ENCODE measurements at places on chromosomes 7 and 10.
A peak's percentile ranks its signal among the peaks of the same experiment; 100 is the strongest.

DNA sequence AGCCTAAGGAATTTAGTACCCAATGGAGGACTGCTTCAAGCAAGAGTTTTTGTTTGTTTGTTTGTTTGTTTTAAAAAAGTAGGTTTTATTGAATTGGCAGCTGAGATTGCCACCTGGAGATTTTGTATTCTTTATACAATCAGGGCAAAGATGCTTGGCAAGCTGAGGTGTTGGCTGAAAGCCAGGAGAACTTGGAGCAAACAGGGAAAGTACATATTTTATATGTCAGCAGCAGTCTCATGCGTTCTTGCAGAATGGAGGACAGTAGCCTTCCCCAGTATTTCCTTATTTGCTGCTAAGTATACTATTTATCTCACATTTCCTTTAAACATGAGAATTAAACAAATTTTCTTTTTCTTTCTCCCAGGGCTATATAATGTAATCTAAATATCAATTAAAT, 22.6 kb upstream of the ICA1 start:
- DNase-seq: no peak

DNA sequence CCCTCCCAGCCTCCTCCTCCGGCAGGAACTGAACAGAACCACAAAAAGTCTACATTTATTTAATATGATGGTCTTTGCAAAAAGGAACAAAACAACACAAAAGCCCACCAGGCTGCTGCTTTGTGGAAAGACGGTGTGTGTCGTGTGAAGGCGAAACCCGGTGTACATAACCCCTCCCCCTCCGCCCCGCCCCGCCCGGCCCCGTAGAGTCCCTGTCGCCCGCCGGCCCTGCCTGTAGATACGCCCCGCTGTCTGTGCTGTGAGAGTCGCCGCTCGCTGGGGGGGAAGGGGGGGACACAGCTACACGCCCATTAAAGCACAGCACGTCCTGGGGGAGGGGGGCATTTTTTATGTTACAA, 83.3 kb downstream of the PAX2 start:
- DNase-seq: no peak

- no peak for DNase-seq
Observed at GRCh38 chr7:99476107-99476506, 3.4 kb downstream of the ZNF789 start.

- no peak for DNase-seq
Observed at GRCh38 chr7:91526404-91526803, 262.2 kb downstream of the FZD1 start.

- peak; percentile 48 for DNase-seq
Observed at GRCh38 chr10:14478604-14479003, 147.9 kb upstream of the FRMD4A start.

GRCh38 chr7:4085937-4086691, 596.0 kb upstream of the FOXK1 start:
- DNase-seq: no peak

DNA sequence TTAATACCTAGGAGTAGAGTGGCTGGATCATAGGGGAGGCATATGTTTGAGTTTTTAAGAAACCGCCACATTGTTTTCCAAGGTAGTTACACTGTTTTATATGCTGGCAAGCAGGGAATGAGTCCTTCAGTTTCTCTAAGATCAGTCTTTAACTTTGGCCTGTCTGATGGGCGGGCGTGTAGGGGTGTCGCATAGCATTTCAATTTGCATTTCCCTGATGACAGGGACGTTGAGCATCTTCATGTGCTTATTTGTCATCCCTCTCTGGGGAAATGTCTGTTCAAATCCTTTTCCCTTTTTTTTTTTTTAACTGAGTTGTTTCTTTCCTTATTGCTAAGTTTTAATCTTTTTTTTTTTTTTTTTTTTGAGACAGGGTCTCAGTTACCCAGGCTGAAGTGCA, 9.8 kb downstream of the MTG1 start:
- DNase-seq: no peak

- DNase-seq: peak; percentile 96
Observed at GRCh38 chr7:130960208-130960988, 226.4 kb upstream of the KLF14 start.

- peak; percentile 8 for DNase-seq
Observed at GRCh38 chr7:19491821-19492452, 216.9 kb downstream of the POLR1F start.

GRCh38 chr10:88759366-88760101, at the start of gene LIPN:
TSS of gene LIPN (plus strand) at chr10:88760020. CDS start at chr10:88761406, 1,386 bp downstream.
- DNase-seq: no peak

- no peak for DNase-seq
Observed at GRCh38 chr10:75208181-75208580, 2.4 kb upstream of the VDAC2 start.

DNA sequence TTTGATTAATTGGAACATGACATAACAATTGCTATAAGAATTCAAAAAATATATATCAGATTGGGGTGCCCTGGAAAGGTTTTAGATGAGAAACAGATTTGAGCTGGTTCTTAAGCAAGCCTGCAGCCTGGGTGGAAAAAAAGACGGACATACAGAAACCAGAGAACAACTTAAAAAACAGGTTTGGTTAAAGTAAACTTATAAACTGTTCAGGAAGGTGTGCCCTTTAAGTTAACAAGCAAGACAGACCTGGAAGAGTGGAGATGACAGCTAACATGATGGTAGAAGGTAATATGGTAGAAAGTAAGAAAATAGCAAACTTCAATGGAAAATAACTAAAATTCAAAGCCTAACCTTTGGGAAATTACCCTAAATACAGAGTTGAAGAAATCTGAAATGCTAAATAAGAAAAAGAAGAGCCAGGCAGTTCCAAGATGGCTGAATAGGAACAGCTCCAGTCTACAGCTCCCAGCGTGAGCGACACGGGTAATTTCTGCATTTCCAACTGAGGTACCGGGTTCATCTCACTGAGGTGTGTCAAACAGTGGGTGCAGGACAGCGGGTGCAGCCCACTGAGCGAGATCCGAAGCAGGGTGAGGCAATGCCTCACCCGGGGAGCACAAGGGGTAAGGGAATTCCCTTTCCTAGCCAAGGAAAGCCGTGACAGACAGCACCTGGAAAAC, 52.2 kb downstream of the CADPS2 start:
- DNase-seq: no peak

GRCh38 chr7:8285155-8285554, 23.2 kb upstream of the ICA1 start:
- no peak for DNase-seq

- DNase-seq: no peak
Observed at GRCh38 chr10:126459032-126459831, 71.0 kb upstream of the ADAM12 start.

DNA sequence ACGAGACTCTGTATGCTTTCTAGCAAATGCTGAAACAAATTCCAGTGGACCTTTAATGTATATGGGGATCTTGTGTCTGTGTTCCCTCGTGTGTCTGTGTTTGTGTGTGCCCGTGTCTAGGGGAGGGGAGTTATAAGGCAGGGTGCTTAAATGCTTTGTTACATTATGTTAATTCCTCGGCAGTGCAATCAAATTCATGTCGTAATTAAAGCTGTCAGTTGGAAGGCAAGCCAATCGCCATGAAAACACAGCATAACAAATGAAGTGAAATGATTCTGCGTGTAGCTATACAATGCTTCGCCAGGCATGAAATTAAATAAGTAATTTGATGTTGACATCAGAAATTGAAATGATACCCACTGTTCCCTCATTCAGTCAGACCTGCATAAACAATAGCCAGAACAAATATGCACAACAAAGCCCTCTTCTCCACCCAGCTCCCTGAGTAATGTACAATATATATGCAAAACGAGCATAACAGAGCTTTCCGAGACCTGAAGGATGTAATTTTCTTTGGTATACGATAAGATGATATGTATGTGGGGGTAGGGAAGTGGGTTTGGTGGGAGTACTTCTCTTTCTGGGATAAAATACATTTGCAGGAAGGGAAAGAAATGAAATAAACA, 534.1 kb downstream of the AUTS2 start:
- DNase-seq: no peak

DNA sequence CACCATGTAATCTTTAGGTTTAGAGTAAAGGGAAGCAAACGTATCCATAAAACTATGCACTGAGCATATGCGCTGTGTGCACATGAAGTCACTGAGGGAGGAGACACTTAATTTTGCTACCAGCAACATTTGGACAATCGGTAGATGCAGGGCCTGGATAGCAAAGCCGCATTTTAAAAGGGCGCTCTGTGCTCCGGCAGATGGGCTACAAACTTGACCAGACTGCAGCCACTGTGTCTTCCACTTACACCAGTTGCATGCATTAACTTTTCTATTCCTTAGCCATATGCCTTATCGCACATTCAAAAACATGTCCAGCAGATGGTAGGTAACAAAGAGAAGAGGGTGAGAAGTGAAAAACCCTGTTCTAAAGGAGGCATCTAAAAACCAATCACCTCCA, 18.3 kb downstream of the FAM171A1 start:
- no peak for DNase-seq

- no peak for DNase-seq
Observed at GRCh38 chr10:43166207-43166879, 28.1 kb downstream of the CSGALNACT2 start.

DNA sequence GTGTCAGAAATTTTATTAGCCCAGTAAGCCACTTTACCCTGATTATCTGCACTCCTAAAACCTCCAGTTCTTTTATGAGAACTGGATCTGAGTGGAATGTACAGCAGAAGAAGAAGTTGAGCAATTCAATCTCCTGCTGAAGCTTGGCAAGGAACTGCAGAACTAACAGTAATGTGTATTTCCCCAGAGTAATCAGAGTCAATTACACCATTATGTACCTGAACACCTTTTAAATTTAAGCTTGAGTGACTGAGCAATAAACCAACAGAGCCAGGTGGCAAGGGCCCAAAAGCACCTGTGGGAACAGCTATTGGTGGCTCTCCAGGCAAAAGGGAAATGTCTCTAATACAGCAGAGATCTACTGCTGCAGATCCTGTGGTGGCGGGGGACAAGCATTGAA, 40.1 kb upstream of the AKR1C2 start:
- no peak for DNase-seq

- no peak for DNase-seq
Observed at GRCh38 chr7:7932553-7932952, 36.0 kb upstream of the GLCCI1 start.

GRCh38 chr10:110985497-110986275, 66.3 kb downstream of the SHOC2 start:
- DNase-seq: no peak

GRCh38 chr10:5314840-5315239, 49.9 kb upstream of the UCN3 start:
- DNase-seq: no peak

DNA sequence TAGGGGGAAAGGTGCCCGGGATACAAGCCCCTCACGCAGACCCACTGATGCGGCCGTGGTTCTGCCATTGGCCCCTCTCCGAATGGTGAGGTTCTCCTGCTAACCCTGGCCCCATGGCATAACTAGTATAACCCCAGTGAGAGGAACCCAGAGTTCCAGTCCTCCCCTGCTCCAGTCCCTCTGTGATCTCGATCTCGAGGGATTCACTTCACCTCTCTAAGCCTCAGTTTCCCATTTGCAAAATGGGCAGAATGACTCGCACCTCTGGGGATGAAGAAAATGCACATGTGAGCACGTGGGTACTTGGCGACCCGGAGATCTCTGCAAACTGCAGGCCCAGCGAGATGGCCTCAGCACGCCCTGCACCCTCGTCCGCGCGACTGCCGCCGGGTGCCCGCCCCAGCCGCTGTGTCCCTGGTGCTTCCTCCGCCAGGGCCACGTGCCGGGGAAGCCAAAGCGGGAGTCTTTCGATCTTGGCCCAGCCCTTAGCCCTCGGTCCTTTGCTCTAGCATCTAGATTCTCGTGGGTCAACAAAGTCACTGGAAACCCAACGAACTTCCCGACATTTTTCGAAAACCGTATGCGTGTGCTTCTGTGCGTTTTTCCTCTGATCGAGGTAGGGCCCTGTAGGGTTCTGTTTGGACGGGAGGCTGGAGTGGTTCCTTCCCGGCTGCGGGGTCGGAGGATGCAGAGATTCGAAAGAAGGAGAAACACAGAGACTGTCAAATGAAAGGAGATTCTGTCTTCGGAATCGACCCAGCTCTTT, 169.8 kb downstream of the UBE2H start:
- no peak for DNase-seq

GRCh38 chr7:152522571-152523067, 86.8 kb upstream of the KMT2C start:
- DNase-seq: no peak

DNA sequence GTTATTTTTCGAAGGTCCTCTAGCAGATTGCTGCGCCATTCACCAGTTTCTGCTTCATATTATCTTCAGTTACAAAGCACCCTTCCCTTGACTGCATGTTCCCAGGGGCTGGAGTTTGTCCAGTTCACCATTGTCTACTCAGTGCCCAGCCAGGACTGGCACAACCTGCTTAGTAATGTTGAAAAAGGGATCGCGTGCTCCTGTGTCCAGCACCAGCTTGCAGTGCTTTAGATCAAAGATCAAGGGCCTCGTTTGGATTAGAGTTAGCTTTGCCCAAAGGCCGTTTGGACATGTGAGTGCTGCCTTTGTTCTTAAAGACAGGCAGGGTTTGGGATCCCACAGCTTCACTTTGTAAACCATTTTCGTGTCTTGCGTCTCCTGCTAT, 867 bp downstream of the ATP6V0E2 start:
- no peak for DNase-seq

GRCh38 chr7:158137516-158138328, 449.9 kb downstream of the PTPRN2 start:
- DNase-seq: no peak

DNA sequence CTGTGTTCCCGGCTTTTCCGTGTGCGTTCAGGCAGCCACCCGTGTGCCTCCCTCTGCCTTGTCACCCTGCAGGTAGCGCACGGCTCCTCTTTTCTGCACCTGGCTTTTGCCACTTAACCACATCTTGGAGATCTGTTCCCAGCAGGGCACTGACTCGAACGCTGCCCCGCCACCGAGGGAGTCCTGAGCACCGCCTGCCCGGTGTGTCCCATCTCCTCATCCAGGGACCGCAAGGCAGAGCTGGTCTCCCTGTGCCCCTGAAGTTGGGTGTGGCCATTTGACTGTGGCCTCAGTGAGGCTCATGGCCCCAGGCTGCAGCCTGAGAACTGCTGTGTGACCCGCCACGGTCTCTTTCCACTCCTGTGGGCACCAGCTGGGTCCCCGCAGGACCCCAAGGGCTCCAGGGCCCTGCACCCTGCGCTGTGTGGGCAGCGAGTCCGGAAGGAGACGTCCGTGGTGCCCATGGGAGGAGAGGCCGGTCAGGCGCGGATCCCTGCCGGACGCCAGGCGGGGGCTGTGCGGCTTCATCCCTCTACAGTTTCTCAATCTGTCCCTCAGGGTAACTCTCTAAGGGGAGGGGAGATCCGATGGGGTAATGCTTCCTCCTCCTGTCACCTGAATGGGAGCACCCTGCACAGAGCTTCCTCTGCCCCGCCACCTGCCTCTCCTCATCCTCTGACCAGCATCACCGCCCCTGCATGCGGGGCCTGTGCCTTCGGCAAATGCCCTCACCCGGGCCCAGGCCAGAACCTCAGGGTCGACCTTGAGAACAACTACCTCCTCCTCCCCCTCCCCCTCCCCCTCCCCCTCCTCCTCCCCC, 1.8 kb upstream of the INTS1 start:
- DNase-seq: no peak

Measured in AG04450 (cell line).